ENCODE measurements at places on chromosomes 7 and 10. TPM values are rescaled to one million over a fixed set of nuclear protein-coding genes. Genes with fewer than 3 reads are reported as not detected.
A peak's percentile ranks its signal among the peaks of the same experiment; 100 is the strongest.

Gene TRPV5
- not detected for total RNA-seq

Gene ADCY1
- not detected for total RNA-seq

Gene CFAP69
- total RNA-seq: 0.32 TPM

GRCh38 chr10:118662228-118663035 is 67.0 kb upstream of the PRLHR start:
- peak; percentile 34 for DNase-seq

DNA sequence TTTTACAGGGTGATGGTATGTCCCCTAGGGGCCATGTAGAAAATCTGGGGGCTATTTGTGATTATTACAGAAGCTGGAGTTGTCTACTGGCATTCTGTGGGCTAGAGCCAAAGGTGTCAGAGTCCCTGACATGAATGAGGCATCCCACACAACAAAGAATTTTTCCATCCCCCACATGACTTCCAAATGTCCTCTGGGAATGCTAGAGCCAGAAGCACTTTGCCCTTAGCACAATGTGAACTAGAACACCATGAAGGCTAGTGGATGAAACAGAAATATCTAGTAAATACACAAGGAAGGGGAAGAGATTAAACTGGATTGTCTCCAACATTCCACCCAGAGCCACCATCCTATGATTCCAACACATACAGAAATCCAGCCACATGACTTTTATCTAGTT is 46.9 kb downstream of the FAM13C start:
- no peak for DNase-seq

GRCh38 chr10:33341637-33342036 is 7.2 kb upstream of the NRP1 start:
- DNase-seq: no peak

Data from Karpas-422 (cell line).